OCI-LY7 (cell line): ENCODE measurements at places on chromosomes 1 and 21.

DNA sequence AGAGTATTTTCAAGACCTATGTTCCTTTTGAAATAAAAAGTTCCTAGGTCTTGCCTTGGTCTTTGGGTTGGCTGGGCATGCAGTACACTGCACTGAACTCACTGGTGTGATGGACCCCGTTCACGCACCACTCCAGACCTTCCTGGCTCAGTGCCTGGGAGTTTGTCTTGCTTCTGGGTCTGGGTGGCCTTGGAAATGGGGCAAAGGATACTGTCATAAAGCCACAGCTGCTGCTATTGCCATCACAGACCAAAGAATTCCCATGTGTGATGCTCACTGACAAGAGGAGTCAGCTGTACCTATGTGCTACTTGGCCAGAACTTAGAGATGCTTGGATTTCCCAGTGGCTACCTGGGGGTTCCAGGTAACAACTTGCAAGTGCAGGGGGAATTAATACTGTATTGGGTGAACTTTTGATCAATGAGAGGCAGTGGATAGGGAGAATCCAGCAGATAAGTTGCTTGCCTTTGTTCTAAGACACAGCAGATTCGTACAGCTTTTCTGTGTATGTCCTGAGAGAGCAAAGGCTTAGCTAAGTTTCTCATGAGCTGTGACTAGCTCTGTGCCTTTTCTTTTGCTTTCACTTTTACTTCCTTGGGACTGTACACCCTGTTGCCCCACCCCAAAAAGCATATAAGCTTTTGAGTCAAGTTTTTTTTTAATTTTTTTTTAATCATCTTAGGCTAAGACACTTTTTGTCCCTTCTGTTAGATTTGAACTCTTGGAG, 115.3 kb downstream of the RUNX1 start:
- no peak for DNase-seq

GRCh38 chr1:214310010-214310409, 29.1 kb downstream of the SMYD2 start:
- no peak for DNase-seq

DNA sequence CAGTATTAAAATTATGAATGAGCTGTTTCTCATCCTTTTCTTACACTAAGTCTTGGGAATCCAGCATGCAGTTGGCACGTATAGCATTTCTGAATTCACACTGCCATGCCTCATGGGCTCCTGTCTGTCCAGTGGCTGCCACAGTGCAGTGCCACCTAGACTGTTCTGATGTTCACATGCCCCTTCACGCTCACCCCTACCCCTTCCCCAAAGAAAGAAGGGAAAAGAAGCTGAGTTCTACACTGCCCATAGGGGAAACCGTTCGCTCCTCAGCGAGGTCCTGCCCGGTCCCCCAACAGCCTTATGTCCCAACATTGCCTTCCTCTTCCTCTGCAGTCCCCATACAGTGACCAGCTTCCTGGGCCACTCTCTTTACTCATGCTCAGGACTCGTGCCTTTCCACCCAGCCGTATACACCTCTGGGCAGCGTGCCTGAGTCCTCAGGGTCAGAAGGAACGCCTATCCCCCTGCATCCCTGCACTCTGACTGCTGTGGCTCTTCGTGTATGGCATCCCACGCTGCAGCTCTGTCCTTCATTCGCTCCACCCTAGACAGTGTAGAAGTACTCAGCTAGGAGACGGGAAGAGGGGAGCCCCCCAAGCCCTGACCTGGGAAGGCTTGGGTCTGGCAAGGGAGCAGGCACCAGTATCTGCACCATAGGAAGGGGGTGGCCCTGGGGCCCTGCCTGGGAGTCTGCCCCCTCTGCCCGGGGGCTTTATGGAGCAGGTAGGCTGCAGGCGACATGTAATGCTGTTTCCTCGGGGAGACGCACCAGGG, 24.1 kb upstream of the ARF1 start:
- DNase-seq = no peak

GRCh38 chr1:53410701-53411100, 48.5 kb upstream of the DMRTB1 start:
- no peak for DNase-seq

DNA sequence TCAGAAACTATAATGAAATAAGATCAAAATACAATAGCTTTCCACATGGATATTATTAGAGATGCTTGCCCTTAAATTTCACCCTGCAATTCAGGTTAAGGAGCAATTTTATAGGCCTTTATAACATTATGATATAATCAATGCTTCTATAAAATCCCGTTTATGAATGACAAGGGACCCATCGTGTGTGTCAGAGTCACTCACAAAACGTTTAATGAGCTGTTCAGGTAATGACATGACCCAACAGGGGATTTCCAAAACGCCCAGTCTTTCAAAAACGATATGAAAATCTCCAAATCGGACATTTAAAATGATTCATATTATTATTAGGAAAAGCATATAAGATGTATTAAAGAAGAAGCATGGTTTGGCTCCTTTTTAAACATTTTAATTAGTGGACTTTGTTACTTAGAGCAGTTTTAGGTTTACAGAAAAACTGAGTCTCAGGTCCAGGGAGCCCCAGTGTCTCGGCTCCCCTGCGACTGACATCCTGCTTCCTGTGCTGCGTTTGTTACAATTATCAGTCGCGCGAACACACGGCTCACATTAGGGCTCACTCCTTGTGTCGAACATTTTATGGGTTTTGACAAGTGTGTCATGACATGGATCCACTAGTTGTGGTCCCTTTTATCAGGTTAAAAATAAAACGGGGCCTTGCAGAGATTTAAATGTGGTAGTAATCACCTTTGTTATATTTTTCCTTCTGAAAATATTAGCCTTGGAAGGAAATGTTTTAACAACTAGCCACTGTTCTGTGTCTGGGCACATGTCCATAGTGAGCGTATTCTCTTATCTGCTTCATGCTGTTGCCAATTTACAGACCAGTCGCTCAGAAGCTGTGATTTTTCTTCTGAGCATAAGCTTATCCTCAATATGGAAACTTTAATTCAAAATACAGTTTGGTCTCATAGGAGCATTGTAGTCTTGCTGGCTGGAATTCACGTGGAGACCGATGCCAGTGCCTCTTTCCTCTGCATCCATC, 52.0 kb upstream of the POFUT2 start:
- DNase-seq = no peak

GRCh38 chr1:193358419-193358818, 172.0 kb upstream of the B3GALT2 start:
- no peak for DNase-seq

GRCh38 chr1:31866450-31867032, 50.7 kb upstream of the SPOCD1 start:
- DNase-seq = peak; percentile 48

DNA sequence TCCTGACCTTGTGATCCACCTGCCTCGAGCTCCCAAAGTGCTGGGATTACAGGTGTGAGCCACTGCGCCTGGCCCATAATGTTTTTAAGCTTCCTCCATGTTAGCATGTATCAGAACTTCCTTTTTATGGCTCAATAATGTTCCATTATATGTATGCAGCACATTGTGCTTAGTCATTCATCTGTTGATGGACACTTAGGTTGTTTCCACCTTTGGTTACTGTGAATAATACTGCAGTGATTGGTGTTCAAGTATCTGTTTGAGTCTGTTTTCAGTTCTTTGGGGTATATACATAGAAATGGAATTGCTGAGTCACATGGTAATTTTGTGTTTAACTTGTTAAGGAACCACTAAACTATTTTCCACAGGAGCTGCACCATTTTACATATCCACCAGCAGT, 17.7 kb downstream of the CMPK1 start:
- DNase-seq = no peak

DNA sequence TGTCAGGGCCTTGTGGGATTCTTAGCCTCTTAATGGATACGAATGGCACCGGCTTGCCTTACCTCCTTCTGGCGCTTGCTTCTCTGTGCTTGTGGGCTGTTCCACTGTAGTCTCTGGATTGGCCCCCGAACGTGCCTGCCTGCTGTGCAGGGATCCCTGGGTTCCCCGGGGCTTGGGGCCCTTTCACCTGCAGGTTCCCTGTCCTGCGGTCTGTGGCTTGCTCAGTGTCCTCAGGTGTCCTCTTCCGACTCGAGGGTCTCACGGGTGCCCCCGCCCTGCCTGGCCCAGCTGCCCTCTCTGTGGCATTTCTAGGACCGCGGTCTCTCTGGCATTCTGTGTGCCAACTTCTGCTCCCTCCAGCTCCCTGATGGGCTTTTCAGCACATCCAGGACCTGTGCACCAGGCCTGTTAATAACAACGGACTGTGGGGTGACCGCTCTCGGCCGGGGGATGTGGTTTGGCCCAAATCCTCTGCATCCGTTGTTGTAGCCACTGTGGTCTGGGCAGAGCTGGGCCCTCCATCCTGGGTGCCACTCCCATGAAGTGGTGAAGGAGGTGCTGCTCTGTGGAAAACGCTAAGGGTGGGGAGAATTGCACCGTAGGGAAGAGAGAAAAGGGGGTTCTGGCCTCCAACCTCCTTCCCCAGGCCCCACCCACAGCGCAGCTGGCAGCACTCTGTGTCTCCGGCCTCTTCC, 12.4 kb downstream of the COL18A1 start:
- DNase-seq = no peak

GRCh38 chr1:21251773-21252471, 38.3 kb downstream of the ECE1 start:
- no peak for DNase-seq

- DNase-seq = no peak
These were observed 103.1 kb upstream of the USP24 start for GRCh38 chr1:55318116-55318817.

DNA sequence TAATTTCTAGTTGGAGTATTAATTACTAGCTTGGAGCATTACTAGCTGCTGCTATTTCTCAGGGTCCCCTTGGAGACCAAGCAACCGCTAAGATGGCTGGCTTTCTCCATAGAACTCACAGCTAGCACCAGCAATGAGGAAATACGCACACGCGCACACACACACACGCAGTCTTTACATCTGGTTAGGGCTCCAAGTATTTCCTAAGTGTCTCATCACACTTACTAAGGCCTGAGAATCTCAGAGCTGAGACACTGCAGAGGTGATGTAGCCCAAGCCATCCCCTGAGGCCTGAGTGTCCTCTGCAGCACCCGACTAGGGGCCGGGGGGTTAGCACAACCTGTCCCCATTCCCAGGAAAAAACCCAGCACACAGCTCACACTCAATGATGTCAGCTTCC, 42.5 kb downstream of the ITPKB start:
- no peak for DNase-seq
